ENCODE measurements at places on chromosomes 16 and 17.
A peak's percentile ranks its signal among the peaks of the same experiment; 100 is the strongest.

DNA sequence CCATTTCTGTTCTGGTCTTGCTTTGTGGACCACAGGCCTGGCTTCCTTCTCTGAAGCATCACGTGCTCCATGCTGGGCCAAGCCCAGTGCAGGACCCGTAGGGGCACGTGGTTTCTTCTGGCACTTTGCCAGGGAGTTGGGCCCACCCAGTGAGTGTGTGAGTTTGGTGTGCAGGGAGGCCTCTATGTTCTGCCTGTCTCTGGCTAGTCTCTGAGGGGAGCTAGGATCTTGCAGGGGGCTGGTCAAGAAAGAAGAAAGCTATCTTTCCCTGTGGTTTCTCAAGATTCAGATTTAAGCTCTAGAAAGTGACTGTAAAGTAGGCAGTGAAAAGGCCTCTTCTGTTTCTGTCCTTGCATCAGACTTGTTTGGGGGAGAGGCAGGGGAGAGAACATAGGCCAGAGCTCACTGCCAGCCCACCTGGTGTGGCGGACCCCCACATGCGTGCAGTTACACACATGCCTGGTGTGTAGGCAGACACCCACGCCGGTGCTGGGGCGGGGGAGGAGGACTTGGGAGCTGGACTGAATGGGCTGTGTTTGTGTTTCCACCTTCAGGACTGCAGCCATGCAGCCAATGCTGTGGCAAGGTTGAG, 11.8 kb downstream of the LASP1 start:
- peak; percentile 94 for DNase-seq

- no peak for DNase-seq
Measured at GRCh38 chr16:11367483-11367906, 22.2 kb downstream of the RMI2 start.

DNA sequence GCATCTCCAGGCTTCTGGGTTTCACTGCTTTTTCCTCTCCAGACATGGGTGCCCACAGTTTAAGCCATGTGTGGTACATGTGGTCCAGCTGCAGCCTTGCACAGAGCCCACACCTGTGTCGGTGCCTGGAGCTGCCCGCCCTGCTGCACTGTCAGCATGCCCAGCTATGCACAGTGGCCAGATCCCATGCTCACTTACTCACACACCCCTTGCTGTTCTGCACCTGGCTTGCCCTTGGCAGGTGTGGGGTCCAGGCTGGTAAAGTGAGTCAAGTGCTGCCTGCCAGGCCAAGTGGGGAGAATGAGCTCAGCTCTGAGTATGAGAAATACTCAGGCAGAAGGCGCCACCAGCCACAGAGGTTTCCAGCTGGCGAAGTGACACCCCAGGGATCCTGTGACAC, 739.9 kb downstream of the CDH11 start:
- DNase-seq = no peak

- no peak for DNase-seq
Measured at GRCh38 chr17:51643702-51644490, 383.6 kb downstream of the UTP18 start.

- no peak for DNase-seq
Measured at GRCh38 chr17:68204736-68205135, 43.1 kb upstream of the AMZ2 start.

- DNase-seq = peak; percentile 1
Measured at GRCh38 chr17:44751331-44751730, 7.5 kb upstream of the ADAM11 start.

- DNase-seq = no peak
Measured at GRCh38 chr16:13992322-13992721, 72.4 kb downstream of the ERCC4 start.

- DNase-seq = no peak
Measured at GRCh38 chr16:11534262-11534661, 52.5 kb downstream of the LITAF start.

Data from stomach (tissue), 19 donors.